ENCODE measurements at places on chromosomes 6 and 20.

DNA sequence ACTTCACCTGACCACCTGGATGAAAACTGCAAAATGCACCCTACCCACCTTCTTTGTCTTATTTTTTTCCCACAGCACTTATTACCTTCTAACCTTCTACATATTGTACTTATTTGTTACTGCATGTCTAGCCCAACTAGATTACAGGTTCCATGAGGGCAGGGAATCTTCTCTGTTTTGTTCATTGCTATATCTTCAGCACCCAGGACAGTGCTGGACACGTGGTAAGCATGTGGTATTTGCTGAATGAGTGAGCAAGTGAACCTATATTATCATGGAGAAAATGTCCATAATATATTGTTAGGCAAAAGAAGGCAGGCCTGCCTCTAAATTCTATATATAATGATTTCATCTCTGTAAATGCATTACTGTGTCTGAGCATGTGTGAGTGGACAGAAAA lies 107.0 kb downstream of the TRERF1 start:
- DNase-seq = no peak

GRCh38 chr20:64159286-64159680 lies 5.0 kb upstream of the MYT1 start:
- no peak for DNase-seq

- no peak for DNase-seq
Measured at GRCh38 chr20:46485431-46485830, 27.9 kb downstream of the ZNF334 start.

GRCh38 chr6:82597201-82597600 lies 233.6 kb downstream of the TPBG start:
- DNase-seq = no peak

GRCh38 chr20:24016607-24017457 lies 28.3 kb upstream of the GGTLC1 start:
- no peak for DNase-seq

- DNase-seq = no peak
Measured at GRCh38 chr6:4133941-4134838, 1.2 kb downstream of the ECI2 start.

DNA sequence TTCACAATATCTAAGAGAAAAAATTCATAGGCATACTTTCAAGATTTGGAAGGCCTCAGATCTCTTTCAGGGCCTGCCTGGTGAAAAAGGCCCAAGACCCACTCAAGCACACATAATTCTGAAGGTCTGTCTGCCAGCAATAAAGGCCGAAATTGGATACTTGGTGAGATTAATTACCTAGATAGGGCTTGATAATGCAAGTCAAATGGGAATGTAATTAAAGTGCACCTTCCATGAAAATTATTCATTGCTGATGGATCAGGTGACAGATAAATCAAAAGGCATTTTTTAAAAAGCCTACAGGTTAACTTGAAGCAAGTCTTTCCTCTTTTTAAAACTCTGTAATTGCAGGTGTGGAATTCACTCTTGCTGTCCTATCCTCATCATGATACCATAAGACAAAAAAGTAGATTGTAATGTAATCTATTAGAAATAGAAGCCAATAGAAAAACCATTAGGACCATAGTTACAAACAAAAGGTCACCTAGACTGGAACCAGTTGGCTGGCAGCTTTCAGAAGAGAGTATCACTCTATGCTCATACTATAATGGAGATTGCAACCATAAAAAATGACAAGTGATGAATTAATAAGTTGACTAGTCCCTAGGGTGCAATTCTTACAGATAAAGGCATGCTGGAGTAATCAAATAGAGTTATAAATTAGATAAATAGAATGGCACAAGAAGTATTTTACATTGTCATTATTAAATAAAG lies 77.3 kb downstream of the EPHA7 start:
- DNase-seq = no peak

DNA sequence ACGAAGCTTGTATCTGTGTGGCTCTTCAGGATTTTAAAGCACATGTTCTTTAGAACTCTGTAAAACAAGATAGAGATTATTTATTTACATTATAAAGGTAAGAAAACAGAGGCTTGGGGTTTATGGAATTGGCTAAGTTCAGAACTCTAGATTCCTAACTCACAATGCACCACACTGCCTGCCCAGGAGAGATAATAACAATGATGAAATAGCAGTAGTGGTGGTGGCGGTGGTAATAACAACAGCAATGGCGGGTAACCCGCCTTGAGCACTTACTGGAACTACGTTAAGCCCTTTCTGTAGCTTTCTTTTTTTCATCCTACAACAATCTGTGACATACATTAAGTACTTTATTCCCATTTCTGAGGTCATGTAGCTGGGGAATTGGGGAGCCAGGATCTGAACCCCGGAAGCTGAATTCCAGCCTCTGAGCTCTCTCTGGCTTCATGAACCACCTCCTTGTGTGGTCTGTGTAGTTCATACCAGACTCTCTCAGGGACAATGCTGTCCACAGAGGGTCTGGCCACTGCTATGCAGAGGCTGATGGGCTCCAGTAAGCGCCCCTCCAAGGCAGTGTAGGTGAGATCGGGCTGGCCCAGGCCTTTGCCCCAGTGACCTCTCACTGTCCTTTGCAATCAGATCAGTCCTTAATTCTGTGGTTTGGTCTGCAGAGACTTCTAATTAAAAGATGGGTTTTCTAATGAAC lies 260.9 kb downstream of the SLC24A3 start:
- no peak for DNase-seq

GRCh38 chr20:1130847-1131246 lies 12.4 kb downstream of the PSMF1 start:
- no peak for DNase-seq

DNA sequence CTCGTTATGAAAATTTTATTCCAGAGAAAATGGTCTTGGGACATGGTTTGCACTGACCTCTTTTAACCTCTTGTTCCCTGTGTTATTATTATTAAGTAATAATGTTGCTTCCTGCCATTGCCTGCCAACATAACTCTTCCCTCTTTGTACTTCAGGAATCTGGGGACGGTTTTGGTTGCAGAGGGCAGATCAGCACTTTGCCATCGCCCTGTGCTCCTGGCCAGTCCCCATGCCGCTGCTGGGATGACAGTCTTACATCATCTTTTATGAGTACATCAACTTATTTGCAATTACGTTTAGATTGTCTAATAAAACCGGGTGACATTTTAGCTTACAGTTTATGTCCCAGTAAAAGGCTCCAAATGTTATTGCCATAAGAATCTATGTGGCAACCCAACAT lies 157.2 kb downstream of the CDH26 start:
- DNase-seq = no peak

- no peak for DNase-seq
Measured at GRCh38 chr6:36319436-36319762, 17.3 kb downstream of the BNIP5 start.

DNA sequence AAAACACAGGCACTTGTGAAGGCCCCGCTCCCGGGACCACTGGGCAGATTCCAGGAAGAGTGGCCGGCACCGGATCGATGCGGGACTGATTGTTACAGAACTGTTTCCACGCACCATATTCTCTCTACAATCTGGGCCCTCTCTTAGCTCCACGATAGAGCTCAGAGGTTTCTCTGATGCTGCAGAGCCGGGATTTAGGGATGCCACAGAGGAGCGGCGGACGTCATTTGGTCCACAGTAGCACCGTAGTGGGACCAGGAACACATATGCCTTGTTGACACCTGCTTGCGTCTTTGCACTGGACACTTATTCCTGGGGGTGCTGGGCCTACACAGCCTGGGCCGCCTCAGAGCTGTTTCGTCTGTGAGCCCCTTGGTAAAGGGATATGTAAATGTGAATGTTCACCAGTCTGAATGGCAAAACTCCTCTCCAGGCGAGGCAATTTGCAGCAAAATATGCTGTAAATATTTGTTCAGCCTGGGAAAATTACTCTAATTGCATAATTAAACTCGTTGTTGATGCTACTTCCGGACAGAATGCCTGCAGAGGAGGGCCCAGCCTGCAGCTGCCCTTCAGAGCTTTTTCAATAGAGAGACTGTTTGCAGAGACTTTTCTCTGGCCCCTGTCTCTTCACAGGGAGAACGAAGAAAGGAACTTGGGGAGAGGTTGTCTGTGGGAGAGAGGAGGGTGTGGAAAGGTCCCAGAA lies 9.4 kb downstream of the PCK1 start:
- no peak for DNase-seq

DNA sequence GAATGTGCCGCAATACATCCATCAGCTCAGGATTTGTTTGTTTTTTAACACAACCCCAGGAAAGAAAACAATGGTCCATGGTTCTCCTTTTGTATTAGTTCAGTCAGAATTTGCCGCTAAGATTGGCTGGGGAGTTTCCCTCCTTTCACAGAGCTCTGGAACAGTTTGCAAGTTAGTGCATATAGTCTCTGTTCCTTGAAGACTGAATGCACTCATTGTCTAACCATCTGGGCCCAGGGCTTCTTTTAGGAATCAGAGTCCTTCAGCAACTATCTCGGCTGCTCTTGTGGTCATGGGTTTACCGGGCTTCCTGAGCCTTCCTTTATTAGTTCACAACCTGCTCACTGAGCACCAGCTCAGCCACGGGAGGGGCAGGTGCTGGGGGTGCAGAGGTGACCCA lies 121.3 kb downstream of the SLC23A2 start:
- DNase-seq = no peak

- no peak for DNase-seq
Measured at GRCh38 chr6:98230250-98230649, 604.1 kb upstream of the POU3F2 start.

- DNase-seq = peak; percentile 66
Measured at GRCh38 chr6:31815025-31815838, at the start of the genes HSPA1A and HSPA1L. Gene HSPA1A, plus strand, starts transcription at chr6:31815543. Its CDS starts 214 bp downstream, at chr6:31815757. Gene HSPA1L, minus strand, starts transcription at chr6:31815283. Its CDS starts 3,311 bp downstream, at chr6:31811972.
